ENCODE measurements at places on chromosomes 5 and 9. TPM values are rescaled to one million over a fixed set of nuclear protein-coding genes. Genes with fewer than 3 reads are reported as not detected.

DNA sequence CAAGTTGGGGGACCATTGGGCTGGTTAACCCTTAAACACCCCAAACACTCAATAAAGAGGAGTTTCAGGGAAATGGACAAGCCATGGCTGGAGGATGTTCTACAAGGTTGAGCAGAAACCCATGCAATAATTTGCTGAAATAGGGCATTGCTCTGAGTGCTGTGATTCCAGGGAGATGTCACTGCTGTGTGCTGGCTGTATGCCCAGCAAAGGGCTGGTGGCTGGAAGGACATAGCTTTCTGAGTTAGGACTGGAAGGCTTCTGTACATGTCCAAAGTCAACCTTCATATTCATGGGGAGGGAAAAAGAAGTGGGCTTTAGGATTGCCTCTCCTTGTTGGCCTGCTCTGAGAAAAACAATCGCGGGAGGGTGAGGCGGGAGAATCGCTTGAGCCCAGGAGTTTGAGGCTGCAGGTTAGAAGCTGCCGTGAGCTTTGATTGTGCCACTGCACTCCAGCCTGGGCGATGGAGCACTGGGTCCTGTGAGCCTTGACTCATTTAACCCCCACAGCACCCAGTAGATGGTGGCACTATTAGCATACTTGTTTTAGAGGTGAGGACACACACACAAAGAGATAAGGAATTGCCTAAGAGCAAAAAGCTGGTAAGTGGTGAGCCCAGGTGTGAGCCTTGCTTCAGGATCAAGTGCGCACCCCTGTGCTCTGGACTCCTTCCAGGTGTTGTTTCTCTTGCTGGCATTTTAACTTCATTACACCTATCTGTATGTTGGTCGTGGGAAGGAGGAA is 20.4 kb downstream of the IL12B start:
- no peak overlapping the region for H3K27ac ChIP-seq
- H3K4me1 ChIP-seq, result no peaks in the 10 kb centered on the region
- no peak overlapping the region for H3K4me3 ChIP-seq
- no peaks in the 10 kb centered on the region for H3K36me3 ChIP-seq

ABITRAM gene
- 6.4 TPM for total RNA-seq

SLC44A1 gene
- total RNA-seq, result 8.7 TPM

- no peak overlapping the region for H3K4me3 ChIP-seq
- H3K27ac ChIP-seq, result no peak overlapping the region
- H3K4me1 ChIP-seq, result no peaks in the 10 kb centered on the region
- H3K36me3 ChIP-seq, result no peaks in the 10 kb centered on the region
These were observed 40.2 kb downstream of the PDE6A start for GRCh38 chr5:149904293-149904886.

- no peak for DNase-seq
- H3K36me3 ChIP-seq, result no peaks in the 10 kb centered on the region
- no peaks in the 10 kb centered on the region for H3K27me3 ChIP-seq
- no peaks in the 10 kb centered on the region for H3K4me1 ChIP-seq
- no peak overlapping the region for H3K27ac ChIP-seq
These were observed 35.4 kb downstream of the SHC3 start for GRCh38 chr9:89143266-89143665.

IL13 gene
- not detected for total RNA-seq

GRCh38 chr5:2703615-2704014 is 47.9 kb downstream of the IRX2 start:
- H3K27me3 ChIP-seq, result peaks cover 2% of the 10 kb centered on the region
- DNase-seq, result no peak
- H3K36me3 ChIP-seq, result no peaks in the 10 kb centered on the region
- H3K4me3 ChIP-seq, result no peak overlapping the region

All from Panc1 (cell line).